ENCODE measurements at places on chromosomes 11 and 22.

- DNase-seq: no peak
These were observed 76.4 kb downstream of the COMMD9 start for GRCh38 chr11:36212564-36213392.

GRCh38 chr11:18594999-18595749, 4.4 kb upstream of the MISFA start:
- DNase-seq: no peak

- DNase-seq: no peak
These were observed 65.3 kb downstream of the PRDM11 start for GRCh38 chr11:45211732-45212131.

GRCh38 chr11:295351-296170, 3.8 kb downstream of the IFITM5 start:
- no peak for DNase-seq

DNA sequence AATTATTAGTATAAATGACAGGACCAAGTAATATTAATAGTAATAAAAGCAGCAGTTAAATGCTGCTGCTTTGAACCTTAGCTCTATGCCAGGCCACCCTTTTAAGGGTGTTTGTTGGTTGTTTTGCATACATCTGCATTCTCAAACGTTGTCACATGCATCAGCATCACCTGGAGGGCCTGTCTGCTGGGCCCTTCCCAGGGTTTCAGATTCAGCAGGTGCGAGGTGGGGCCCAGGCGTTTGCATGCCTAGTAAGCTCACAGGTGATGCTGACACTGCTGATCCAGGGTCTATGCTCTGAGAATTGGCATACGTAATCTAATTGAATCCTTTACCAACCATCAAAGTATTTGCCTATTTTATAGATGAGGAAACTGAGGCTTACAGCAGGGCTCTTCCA, 246.5 kb downstream of the CADM1 start:
- no peak for DNase-seq

GRCh38 chr11:127028648-127029047, 28.1 kb upstream of the KIRREL3 start:
- DNase-seq: no peak

DNA sequence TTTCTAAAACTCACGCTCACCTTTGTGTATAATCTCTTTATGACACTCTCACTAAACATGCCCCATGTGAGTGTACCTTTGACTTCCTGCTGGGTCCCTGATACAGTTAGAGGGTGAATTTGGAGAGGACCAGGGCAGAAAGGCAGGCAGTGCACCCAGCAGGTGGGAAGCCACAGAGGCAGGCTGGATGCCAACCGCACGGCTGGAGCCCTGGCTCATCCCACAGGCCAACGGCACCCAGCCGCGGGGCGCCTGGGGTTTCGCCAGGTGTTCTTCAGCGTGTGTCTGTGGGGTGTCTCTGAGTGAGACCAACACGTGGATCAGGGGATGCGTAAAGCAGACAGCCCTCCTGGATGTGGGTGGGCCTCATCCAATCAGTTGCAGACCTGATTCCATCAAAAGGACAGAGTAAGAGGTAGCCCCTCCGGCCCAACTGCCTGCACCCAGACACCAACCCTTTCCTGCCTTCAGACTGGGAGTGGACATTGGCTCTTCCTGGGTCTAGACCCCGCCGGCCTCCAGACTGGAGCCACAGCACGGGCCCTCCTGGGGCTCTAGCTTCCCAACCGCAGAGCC, 51.6 kb downstream of the DHCR7 start:
- DNase-seq: no peak

- no peak for DNase-seq
These were observed 45.8 kb downstream of the LMO1 start for GRCh38 chr11:8217926-8218325.

DNA sequence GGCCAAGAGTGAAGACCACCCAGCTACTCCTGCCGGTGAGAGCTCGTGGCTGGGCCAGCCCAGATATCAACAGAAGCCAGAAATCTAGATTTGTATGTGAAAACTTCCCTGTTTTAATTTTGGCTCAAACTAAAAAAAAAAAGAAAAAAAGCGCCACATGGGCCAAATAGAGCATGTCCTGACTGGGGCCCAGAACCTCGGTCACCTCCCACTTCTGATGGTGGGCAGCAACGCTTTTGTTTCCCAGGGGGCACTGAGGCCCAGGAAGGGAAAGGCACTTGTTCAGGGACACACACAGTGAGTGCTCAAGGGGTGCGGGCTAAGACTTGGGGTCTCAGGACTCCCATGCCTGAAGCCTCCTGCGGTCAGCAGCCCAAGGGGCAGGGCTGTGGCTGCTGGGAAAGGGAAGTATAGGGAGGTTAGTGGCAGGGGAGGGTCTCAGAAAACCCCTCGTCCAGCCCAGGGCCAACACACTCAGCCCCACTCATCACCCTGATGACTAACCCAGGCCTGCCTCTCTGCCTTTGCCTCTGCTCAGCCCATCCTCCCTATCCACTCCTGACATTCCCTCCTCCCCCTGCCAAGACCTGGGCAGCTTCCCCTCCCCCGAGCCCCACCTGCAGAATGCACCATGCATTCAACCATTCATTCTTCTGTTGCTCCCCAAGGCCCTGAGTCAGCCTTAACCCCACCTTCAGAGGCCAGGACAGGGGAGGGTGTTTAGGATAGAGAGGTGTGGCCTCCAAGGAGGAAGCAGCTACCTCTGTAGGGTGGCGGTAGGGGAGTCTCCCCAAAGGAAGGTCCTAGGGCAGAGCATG, 30.0 kb upstream of the TCF20 start:
- DNase-seq: no peak

DNA sequence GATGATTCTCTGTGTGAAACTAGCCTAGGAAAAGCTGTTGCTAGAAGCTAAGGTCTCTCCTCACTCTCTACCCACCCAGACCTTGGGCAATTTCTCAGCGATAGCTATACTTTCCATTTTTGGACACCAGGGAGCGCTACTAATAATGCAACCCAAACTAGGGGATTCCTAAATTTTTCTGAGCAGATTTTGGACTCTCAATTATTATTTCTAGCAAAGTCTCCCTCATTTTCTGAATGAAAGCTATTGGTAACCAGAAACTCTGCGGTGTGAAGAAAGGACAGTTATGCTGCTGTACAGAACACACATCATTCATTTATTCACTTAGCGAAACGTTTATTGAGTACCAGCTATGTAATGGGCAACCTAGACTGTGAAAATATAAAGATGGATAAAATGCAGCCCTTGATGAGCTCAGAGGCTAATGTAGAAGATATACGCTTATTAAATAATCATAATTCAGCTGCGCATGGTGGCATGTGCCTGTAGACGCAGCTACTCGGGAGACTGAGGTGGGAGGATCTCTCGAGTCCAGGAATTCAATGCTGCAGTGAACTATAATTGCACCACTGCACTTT, 6.1 kb upstream of the STIM1 start:
- DNase-seq: peak; percentile 11

GRCh38 chr11:119726150-119726553, 2.8 kb downstream of the NECTIN1 start:
- no peak for DNase-seq

GRCh38 chr11:75868990-75869389, 54.0 kb downstream of the UVRAG start:
- DNase-seq: no peak

GRCh38 chr11:94938095-94939055, 35.0 kb downstream of the CWC15 start:
- DNase-seq: no peak

GRCh38 chr11:1767399-1768140, 3.8 kb upstream of the CTSD start:
- DNase-seq: no peak

DNA sequence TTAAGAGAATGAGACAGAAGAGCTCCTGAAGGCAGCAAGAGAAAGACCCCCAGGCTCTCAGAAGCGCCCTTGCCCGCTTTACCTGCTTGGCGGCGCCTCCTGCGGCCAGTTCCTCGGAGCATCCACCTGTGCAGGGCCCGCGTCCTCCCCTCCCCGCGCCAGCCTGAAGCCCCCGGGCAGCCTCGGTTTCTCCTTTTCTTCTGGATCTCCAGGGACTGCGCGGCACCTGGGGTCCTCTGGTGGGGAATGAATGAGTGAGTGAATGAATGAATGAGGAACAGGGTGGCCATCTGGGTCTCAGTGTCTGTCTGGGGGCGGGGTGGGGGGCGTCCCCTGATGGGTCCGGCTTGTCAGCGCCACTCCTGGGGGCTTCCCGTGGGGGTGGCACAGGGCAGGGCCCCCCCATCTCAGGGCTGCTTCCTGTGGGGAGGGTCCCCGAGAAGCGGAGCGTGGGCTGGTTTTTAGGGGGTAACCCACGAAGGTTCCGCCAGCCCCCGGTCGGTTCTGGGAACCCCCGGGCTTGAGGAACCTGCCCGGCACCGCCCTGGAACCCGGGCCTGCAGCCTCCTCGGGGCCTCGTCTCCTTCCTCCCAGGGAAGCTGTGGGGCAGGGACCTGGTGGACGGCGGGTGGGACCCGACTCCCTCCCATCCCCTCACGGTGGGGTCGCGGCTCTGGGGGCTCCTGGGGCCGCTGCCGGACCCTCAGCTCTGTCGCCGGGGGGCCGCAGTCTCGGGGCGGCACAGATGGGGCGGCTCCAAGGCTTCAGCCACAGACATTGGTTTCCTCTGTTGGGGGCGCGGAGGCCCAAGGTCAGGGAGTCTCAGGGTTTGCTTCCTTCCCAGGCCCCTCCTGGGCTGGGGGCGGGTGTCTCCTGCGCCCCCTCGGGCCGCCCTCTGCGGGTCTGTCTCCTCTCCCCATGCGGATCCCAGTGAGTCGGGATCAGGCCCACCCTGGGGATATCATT, 8.3 kb upstream of the KRTAP5-7 start:
- DNase-seq: no peak

GRCh38 chr11:15897211-15897960, 459.0 kb downstream of the SOX6 start:
- DNase-seq: no peak

DNA sequence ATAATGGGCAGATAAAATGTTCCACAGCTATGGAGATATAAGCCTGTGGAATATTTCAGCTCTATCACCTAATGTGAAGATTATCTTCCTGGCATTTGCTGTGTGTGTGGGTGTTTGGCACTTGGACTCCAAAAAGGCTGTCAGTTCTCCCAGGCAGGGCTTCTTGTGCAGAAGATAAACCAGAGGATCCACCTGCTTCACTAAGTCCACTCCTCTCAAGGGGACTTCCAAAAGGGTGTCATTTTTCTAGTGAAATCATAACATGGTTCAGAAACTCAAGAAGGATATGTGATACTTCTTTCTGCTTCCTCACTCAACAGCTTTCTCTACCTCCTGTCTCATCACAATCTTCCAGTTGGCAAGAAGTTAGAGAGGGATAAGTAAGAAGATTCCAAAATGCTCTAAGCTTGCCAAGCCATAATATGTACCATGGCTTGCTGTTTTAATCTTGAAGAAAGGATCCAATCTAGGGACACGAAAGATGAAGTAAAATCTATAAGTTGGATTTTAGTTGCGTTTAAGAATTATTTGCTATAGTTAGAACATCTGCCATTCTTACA, 206.2 kb upstream of the MTMR2 start:
- DNase-seq: no peak

- DNase-seq: no peak
These were observed 237.5 kb upstream of the CCDC90B start for GRCh38 chr11:83523676-83524075.

GRCh38 chr11:118291477-118292135, 12.9 kb upstream of the CD3E start:
- no peak for DNase-seq

- peak; percentile 90 for DNase-seq
These were observed 21.7 kb downstream of the FAM168A start for GRCh38 chr11:73576185-73576614.

GRCh38 chr11:33642461-33643166, 58.0 kb downstream of the C11orf91 start:
- no peak for DNase-seq

DNA sequence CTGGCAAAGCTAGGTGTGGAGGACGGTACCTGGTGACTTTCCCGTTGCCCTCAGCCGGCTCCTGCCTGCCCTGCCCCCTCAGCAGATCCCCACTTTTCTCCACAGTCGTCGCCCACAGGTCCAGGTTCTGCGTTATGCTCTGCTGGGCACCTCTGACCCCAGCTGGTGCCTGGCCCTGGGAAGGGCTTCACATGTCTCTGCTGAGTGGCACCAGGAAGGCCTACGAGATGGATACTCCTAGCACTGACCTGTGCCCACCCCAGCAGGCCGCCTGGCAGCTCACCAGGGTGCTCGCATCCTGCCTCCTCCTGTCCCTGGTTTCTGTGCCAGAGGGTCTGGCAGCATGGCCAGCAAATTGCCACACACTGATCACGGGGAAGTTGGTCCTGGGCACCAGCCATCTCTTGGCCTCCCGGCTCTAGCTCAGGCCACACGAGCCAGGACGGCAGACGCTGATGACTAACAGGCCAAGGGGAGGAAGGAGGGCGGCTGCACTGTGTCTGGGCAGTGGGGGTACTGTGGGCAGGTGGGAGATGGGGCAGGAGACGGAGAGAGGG, 13.8 kb downstream of the CARS1 start:
- DNase-seq: no peak

DNA sequence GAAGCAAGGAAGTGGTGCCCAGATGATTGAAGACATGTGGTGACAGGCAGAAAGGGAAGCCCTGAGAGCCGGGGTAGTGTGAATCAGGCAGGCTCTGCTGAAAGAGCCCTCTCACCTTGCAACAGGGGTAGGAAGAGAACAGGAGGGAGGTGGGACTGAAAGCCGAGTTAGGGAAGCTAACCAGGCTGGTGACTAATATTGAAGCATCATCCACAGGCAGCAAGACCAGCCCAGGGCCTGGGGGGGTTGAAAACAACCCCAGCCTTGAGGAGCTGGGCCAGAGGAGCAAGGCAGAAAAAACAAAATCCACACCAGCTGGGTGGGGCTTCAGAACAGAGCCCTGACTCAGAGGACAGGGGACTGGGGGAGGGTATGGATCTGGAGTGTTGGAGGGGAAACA, 35.0 kb upstream of the CRTAM start:
- DNase-seq: no peak

DNA sequence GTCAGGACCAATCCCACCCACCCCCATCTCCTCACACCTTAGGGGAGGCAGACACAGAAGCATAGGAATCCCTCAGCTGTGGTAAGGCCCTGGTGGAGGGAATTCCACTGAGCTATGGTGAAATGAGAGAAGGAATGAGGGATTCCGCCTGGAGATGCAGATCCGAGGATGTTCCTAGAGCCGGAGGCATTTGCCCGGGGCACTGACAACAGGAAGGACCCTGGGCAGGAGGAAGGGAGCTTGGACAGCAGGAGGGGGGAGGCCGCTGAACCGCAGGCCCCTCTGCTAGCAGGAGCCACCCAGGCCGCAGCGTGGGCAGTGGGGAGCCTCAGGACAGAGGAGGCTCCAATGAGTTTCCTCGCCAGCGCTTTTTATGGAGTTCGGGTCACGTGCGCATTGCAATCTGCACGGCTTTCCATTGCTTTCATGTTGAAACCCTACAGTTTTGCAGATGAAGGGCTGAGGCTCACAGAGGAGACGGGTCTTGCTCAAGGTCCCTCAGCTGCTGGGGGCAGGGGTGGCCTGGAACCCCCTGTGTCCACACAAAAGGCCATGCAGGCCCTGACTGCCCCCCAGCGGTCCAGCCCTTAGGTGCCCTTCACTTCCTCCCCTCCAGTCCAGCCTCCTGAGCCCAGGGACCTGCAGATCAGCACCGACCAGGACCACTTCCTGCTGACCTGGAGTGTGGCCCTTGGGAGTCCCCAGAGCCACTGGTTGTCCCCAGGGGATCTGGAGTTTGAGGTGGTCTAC, 15.5 kb downstream of the CSF2RB start:
- DNase-seq: no peak
